ENCODE measurements at places on chromosomes 11 and 22.

DNA sequence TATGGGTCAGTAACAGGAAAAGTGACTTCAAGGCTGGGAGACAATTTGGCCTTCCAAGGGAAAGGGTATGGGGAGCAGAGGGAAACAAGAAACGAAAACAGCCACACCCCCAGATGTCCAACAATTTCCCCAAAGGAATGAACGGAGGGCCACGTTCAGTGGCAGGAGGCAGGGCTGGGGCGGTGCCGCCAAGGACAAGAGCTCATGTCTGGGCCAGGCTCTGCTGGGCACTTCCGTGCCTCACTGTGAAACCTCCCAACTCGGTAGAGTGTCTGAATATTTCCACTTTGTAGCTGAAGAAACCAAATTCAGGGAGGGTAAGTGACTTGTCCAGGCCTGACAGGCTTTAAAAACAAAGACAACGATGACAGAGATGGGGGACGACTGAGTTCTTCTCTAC lies 11.9 kb downstream of the IFT27 start:
- H3K4me1 ChIP-seq, result no peaks in the 10 kb centered on the region
- no peak overlapping the region for H3K4me3 ChIP-seq
- no peaks in the 10 kb centered on the region for H3K27me3 ChIP-seq
- DNase-seq, result no peak

DNA sequence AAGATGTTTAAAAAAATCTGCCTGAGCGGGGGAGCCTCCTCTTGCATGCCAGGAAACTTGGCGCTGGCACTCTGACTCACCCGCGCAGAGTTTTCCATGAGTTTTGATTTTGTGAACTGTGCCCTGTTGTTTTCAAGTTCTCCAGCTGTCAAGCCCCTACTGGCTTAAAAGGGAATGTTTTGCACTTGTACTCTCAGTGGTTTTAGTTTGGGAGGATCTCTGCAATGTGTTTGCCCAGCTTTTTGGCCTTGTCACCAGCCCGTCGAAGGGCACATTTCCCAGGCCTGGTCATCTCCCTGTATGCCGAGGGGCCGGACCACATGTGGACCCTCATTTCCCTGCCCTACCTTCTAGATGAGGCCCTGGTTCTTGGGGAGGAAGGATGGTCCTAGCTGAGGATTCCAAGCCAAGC lies 12.2 kb downstream of the MRGPRF start:
- no peak overlapping the region for H3K4me3 ChIP-seq
- H3K36me3 ChIP-seq, result no peaks in the 10 kb centered on the region
- no peak overlapping the region for H3K27ac ChIP-seq

GRCh38 chr22:40609216-40609615 lies 27.3 kb downstream of the MRTFA start:
- H3K4me1 ChIP-seq, result peaks cover 2% of the 10 kb centered on the region
- H3K4me3 ChIP-seq, result no peak overlapping the region
- DNase-seq, result no peak
- H3K27me3 ChIP-seq, result no peaks in the 10 kb centered on the region

- no peak overlapping the region for H3K4me3 ChIP-seq
- no peaks in the 10 kb centered on the region for H3K36me3 ChIP-seq
- no peaks in the 10 kb centered on the region for H3K4me1 ChIP-seq
- DNase-seq, result peak; percentile 33
- H3K27me3 ChIP-seq, result no peaks in the 10 kb centered on the region
Measured at GRCh38 chr11:119175493-119176077, 7.1 kb downstream of the NLRX1 start.

DNA sequence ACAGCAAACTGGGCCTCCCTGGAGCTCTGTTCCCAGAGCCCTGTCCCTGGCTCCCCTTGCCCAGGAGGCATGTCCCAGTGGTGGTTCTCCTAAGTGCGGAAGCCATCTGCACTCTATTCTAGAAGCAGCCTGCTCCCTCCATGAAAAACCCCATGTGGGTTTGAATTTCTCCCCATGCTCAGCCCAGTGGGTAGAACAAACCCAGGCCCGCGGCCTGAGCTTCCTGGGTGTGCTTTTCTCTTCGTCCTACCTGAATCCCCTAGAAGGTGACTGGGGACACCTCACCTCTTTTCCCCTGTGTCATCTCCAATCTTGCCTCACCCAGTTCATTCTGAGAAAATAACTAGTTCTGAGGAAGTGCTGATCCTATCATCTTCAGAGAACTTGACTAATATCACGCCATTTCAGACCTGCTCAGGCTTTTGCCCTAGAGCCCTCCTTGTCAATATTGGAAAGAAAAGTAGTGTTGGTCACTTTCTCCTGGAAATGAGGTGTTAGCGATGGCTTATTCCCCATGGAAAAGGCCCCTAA lies 15.9 kb downstream of the IL10RA start:
- H3K27ac ChIP-seq, result no peak overlapping the region
- no peaks in the 10 kb centered on the region for H3K4me1 ChIP-seq
- H3K4me3 ChIP-seq, result no peak overlapping the region
- H3K27me3 ChIP-seq, result no peaks in the 10 kb centered on the region
- H3K36me3 ChIP-seq, result no peaks in the 10 kb centered on the region

GRCh38 chr11:34072041-34072440 lies 20.5 kb downstream of the CAPRIN1 start:
- H3K27me3 ChIP-seq, result no peaks in the 10 kb centered on the region
- no peaks in the 10 kb centered on the region for H3K4me1 ChIP-seq

- no peak overlapping the region for H3K27ac ChIP-seq
- H3K27me3 ChIP-seq, result no peaks in the 10 kb centered on the region
- peaks cover 19% of the 10 kb centered on the region for H3K36me3 ChIP-seq
Measured at GRCh38 chr11:65501472-65502273, 2.8 kb downstream of the MALAT1 start.

DNA sequence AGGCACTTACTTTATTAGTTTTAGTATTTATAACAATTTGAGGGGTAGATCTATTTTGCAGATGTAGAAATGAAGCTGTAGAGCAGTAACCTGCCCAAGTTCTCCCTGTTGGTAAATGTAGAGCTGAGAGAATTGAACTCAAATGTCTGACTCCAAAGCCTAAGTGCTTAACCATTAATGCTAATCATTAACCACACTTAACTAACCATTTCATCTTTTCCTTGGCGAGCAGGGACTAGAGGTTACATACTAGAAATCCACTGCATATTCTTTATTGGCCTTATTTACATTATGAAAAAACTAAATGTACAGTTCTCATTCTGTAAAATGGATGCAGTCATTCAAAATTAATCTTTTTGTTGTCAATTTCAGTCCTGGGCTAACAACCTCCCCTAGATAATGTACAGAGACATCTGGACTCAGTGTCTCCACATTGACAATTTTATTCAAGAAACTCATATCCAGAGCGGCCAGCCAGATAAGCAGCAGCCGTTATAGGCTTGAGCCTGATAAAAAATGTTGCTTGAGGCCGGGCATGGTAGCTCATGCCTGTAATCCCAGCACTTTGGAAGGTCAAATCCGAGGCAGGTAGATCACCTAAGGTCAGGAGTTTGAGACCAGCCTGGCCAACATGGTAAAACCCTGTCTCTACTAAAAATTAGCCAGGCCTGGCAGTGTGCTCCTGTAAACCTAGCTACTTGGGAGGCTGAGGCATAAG lies 76.7 kb upstream of the PICALM start:
- no peak overlapping the region for H3K4me3 ChIP-seq
- H3K27ac ChIP-seq, result no peak overlapping the region
- H3K4me1 ChIP-seq, result peaks cover 12% of the 10 kb centered on the region
- H3K27me3 ChIP-seq, result no peaks in the 10 kb centered on the region
- no peak for DNase-seq

DNA sequence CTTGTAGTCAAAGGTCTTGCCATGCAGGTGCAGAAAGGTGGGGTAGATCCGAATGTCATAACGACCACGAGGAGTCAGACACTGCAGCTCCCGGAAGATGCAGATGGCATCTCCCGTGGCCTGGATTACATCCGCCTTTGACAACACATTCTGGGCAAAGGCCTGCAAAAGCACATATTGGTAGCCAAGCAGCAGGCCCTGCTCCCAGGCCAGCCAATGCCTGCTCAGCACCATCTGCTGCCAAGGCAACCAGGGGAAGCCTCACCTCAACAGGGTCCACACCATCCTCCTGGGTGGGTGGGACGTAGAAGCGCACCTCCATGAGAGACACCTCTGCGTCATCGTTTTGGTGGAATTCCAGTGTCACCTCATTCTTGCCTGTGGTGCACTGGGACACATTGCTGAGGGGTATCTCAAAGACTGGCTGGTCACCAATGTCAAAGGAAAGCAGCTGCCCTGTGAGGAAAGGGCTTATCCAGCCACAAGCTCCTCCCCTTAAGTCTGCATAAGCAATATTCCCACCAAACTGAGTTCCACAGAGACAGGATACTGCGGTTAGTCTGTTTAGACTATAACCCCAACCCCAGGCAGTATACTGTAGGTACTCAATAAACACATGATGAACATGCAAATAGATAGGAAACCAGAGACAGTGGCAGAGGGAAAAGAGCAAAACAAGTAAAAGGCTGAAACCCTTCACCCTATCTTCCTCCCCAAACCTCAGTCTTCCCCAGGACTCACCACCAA lies 2.8 kb downstream of the SSRP1 start:
- no peak for DNase-seq
- peaks cover 25% of the 10 kb centered on the region for H3K36me3 ChIP-seq
- H3K4me3 ChIP-seq, result no peak overlapping the region
- no peaks in the 10 kb centered on the region for H3K27me3 ChIP-seq
- peaks cover 7% of the 10 kb centered on the region for H3K4me1 ChIP-seq

DNA sequence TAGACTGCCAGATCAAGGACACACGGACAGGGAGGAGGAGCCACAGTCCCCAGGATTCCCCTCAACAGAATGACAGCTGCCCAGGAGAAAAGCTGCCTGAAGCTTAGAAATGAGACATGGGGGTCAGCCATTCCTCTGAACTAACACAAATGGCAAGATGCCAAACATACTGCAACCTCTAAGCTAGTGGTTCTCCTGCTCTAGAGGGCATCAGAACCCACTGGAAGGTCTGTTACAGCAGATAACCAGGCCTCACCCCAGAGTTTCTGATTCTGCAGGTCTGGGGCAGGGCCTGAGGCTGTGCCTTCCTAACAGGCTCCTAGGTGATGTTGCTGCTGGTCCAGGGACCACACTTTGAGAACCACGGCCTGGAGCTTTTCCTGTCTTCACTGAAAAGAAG lies 28.6 kb upstream of the BID start:
- H3K4me3 ChIP-seq, result no peak overlapping the region
- H3K27ac ChIP-seq, result no peak overlapping the region
- H3K27me3 ChIP-seq, result no peaks in the 10 kb centered on the region

- H3K4me3 ChIP-seq, result no peak overlapping the region
- H3K27ac ChIP-seq, result peak overlapping the region; percentile 9
- H3K4me1 ChIP-seq, result no peaks in the 10 kb centered on the region
- H3K36me3 ChIP-seq, result no peaks in the 10 kb centered on the region
Measured at GRCh38 chr11:36455658-36456111, 54.4 kb downstream of the TRAF6 start.

- no peaks in the 10 kb centered on the region for H3K36me3 ChIP-seq
- no peaks in the 10 kb centered on the region for H3K27me3 ChIP-seq
- H3K27ac ChIP-seq, result no peak overlapping the region
- H3K4me1 ChIP-seq, result no peaks in the 10 kb centered on the region
- no peak for DNase-seq
Measured at GRCh38 chr22:43098356-43098755, 9.2 kb upstream of the TTLL1 start.

GRCh38 chr11:26084313-26084712 lies 247.6 kb upstream of the ANO3 start:
- no peaks in the 10 kb centered on the region for H3K36me3 ChIP-seq
- H3K4me1 ChIP-seq, result no peaks in the 10 kb centered on the region
- no peaks in the 10 kb centered on the region for H3K27me3 ChIP-seq
- H3K4me3 ChIP-seq, result no peak overlapping the region

DNA sequence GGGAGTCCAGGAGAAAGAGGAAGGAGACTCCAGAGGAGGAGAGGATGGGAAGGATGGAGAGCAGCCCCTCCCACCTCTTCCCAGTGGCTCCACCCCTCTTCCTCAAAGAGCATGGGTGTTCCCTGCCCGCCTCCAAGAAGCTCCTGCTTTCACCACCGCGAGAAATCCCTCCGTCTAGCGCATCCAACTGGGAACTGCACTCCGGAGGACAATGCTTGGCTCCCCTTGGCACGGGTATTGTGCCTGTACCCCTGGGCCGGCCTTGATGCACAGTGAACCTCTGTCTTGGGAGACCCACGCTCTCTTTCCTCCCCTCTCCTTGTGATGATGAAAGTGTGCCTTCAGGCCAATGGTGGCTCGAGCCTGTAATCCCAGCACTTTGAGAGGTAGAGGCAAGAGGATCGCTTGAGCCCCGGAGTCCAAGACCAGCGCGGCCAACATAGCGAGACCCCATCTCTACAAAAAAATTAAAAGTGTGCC lies 14.9 kb upstream of the ADA2 start:
- H3K36me3 ChIP-seq, result no peaks in the 10 kb centered on the region
- DNase-seq, result peak; percentile 97
- H3K27ac ChIP-seq, result no peak overlapping the region
- no peaks in the 10 kb centered on the region for H3K27me3 ChIP-seq
- H3K4me1 ChIP-seq, result peaks cover 2% of the 10 kb centered on the region

GRCh38 chr11:134150195-134150903 lies 73.4 kb downstream of the NCAPD3 start:
- DNase-seq, result no peak
- no peaks in the 10 kb centered on the region for H3K4me1 ChIP-seq
- no peak overlapping the region for H3K27ac ChIP-seq
- peaks cover 13% of the 10 kb centered on the region for H3K36me3 ChIP-seq

DNA sequence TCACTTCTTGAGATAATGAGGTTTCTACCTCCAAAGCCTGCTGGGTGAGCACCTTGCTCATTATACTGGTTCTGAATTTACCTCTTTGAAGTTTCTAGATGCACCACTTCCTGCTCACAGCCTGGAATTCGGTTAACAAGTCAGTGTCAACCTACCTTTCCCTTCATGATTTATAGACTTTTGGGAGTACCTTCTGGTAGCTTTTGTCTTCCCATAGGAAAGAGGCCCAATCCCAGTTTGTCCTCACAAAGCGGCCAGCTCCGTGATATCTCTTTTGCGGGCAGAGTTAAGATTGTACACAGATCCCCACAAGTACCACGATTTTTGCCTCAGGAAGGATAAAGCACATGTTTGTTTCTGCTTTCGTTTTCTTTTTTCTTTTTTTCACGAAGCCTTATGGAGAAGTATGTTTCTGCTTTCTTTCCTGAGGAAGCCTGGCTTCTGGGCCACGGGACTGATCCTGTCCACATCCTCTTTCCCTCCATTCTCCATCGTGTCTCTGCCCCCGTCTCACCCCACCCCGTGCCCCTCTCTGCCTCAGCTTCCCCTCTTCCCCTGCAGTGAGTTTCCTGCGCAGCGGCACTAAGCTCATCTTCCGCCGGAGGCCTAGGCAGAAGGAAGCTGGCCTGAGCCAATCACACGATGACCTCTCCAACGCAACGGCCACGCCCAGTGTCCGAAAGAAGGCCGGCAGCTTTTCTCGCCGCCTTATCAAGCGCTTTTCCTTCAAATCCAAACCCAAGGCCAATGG lies 5.7 kb upstream of the HINFP start:
- H3K4me3 ChIP-seq, result no peak overlapping the region
- no peak for DNase-seq
- peaks cover 1% of the 10 kb centered on the region for H3K4me1 ChIP-seq
- no peak overlapping the region for H3K27ac ChIP-seq

- no peak for DNase-seq
- no peak overlapping the region for H3K4me3 ChIP-seq
- peaks cover 7% of the 10 kb centered on the region for H3K4me1 ChIP-seq
- H3K27me3 ChIP-seq, result no peaks in the 10 kb centered on the region
- H3K27ac ChIP-seq, result no peak overlapping the region
- no peaks in the 10 kb centered on the region for H3K36me3 ChIP-seq
Measured at GRCh38 chr11:84234011-84234410, 947.8 kb upstream of the CCDC90B start.

GRCh38 chr11:64453466-64453865 lies 94.5 kb downstream of the RPS6KA4 start:
- no peaks in the 10 kb centered on the region for H3K4me1 ChIP-seq
- no peak for DNase-seq
- no peak overlapping the region for H3K4me3 ChIP-seq
- H3K36me3 ChIP-seq, result no peaks in the 10 kb centered on the region
- H3K27me3 ChIP-seq, result no peaks in the 10 kb centered on the region
- H3K27ac ChIP-seq, result no peak overlapping the region
